ENCODE measurements at places on chromosomes 3 and 15.

GRCh38 chr3:55000546-55000945, 72.7 kb upstream of the LRTM1 start:
- DNase-seq = no peak

GRCh38 chr3:55868347-55868746, 381.2 kb upstream of the WNT5A start:
- no peak for DNase-seq

GRCh38 chr3:97895216-97895615, 73.4 kb downstream of the CRYBG3 start:
- DNase-seq = no peak

GRCh38 chr3:190504354-190505125, 9.3 kb upstream of the IL1RAP start:
- DNase-seq = no peak

DNA sequence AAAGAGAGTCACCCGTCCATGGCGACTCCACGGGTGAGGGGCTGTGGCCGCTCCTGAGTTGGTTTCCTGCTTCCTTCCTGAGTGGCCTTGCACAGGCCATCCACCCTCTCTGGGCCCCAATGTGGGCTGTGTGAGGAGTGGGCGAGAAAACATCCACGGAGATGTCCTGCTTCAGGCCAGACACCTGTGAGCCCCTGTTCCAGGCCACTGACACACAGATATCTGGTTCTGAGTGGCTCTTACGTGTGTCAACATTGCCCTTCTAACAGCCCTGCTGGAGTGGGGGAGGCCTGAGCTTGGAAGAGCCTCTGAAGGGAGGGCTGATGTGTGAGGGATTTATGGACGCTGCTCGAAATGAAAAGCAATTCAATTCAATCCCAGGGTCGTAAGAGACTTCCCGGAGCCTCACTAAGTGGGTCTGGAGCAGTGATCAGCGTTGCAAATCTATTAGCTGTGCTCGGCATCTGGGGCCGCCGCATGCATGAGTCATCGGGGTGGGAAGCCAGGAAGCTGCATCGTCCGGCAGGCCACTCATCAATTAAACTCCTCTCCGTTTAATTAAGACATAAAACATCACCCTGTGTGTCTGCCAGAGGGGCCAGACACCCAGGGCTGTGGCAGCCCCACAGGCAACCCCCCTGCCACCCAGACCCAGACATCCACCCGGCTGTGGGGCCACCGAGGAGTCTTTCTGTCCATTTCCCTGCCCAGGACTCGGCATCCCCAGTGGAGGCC, 20.0 kb upstream of the PRR23E start:
- no peak for DNase-seq

GRCh38 chr3:30488070-30488756, 118.2 kb upstream of the TGFBR2 start:
- no peak for DNase-seq

DNA sequence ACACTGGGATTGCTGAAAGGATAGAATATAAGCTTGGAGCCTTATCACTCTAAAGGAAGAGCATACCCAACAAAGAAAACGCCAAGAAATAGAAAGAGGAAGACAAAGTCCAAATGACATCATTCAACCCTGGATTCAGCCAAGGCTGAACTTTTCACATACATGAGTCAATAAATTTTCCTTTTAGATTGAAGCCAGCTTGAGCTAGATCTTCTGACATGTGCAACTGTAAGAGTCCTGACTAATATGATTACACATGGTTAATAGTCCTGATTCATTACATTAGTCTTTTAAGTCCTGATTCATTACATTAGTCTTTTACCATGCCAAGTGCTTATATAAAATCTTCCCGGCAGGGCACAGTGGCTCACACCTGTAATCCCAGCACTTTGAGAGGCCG, 13.6 kb upstream of the DENND6A start:
- peak; percentile 25 for DNase-seq

DNA sequence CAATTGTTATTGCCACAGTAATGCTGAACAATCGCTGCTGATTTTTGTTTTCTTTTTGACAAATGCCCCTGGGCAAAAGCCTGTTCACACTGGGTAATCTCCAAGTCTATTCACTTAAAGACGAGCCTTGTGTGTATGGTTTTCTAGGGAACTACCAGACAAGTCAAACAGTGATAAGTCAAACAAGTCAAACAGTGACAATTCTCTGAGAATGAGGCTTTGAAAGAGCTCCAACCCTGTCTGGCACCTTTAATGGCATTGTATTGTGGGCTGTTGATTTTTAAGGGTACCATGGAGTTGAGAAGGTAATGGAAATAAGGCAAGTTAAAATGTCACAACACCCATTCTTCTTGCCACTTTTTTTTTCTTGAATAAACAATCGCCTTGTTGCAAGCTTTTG, 59.4 kb upstream of the TMC3 start:
- no peak for DNase-seq

DNA sequence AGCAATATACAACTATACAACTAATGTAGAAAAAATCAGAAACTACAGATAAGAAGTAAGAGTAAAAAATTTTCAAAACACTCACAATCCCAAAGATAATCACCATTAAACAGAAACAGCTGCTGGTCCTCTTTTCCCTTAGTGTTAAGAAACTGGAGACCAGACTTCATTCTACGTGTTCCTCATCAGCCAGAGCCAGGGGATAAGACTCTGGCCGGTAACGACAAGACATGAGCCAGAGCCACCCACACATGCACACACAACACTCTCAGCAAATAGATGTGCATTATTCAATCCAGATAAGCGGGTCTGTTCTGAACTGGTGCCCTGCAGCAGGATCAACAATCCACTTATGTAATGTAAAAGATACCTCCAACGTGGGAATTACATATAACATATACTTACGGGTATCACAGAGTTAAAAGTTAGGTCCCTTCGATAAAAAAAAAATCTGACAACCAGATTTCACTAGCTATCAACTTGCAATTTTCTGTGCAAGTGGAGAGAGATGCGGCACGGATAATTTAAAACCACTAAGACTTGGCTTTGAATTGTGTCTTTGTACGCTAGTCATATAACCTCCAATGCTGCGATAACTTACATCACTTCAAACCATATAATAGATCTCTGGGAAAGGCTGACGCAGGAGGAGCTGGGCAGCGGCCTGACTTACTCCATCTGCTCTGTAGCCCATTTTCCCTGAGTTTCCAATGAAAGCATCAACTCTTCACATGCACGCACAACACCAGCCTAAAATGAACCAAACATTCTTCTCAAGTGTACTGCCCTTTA, 17.8 kb downstream of the PRICKLE2 start:
- DNase-seq = no peak

DNA sequence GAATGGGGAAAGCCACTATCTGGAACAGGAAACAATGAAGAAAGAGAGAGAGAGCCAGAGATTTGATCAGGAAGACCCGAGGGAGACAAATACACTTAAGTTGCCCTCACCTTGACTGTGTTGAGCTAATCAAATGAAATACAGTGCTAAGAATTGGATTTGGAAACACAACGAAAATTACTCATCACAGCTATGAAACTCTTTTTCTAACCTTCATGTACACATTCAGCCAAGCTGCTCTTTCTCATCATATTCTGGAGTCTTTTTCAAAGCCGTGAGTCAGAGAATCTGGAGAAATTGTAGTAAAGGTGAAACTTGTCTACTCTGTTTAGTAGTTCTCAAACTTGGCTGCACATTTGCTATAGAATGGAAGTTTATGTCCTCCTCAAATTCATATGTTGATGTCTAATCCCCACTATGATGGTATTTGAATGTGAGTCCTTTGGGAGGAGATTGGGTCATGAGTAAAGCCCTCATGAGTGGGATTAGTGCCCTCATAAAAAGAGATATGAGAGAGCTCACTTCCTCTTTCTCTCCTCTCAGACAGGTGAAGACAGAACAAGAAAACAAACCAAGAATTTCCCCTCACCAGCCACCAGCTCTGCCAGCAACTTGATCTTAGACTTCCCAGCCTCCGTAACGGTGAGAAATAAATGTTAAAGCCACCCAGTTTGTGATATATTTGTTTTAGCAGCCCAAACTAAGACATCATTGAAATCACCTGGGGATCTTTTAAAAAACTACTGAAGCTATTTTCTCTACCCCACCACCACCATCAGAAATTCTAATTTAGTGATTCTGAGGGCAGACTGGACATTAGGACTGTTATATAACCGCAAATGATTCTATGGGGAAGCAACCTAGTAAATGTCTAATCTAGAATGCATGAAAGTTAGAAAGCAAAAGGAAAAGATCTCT, 143.6 kb upstream of the GRM7 start:
- DNase-seq = no peak

GRCh38 chr3:195800240-195800639, 11.5 kb downstream of the MUC4 start:
- no peak for DNase-seq

DNA sequence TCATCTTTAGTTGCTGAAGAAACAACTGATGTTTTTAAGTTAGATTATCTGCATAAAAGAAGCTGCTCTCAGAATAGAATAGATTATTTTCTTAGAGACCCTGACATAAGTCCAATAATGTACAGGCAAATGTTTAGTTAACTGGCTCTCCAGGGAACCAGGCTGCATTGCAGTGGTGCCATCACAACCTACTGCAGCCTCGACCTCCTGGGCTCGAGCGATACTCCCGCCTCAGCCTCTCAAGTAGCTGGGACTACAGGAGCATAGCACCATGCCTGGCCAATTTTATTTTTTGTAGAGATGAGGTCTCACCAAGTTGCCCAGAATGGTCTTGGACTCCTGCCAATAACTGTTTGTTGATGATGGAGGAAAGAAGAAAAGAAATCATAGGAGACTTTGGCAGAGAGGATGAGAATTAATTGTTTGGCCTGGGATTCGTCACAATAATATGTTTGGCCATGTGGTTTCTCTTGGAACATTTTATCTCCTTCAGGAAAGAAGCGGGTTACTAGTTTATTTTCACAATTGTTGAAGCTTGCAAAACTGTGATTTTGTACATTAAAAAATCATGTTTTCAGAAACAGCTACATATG, 429.2 kb downstream of the CADM2 start:
- no peak for DNase-seq

DNA sequence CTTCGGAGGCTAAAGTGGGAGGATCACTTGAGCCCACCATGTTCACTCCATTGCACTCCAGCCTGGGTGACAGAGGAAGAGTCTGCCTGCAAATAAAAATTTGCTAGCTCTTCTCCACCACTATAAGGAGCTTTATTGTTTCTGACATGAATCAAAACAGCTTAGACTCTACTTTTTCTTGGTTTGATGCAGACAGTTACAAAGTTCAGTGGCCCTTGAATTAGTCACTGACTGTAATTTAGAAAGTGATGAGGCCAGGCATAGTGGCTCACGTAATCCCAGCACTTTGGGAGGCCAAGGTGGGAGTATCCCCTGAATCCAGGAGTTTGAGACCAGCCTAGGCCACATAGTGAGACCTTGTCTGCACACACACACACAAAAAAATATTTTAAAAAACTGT, 172.4 kb upstream of the CGNL1 start:
- no peak for DNase-seq

- no peak for DNase-seq
Measured at GRCh38 chr3:114504941-114505628, 211.3 kb downstream of the TIGIT start.

Data from mucosa of gallbladder (tissue), 1 donor.